ENCODE measurements at places on chromosomes 5 and 9.
A peak's percentile ranks its signal among the peaks of the same experiment; 100 is the strongest.

DNA sequence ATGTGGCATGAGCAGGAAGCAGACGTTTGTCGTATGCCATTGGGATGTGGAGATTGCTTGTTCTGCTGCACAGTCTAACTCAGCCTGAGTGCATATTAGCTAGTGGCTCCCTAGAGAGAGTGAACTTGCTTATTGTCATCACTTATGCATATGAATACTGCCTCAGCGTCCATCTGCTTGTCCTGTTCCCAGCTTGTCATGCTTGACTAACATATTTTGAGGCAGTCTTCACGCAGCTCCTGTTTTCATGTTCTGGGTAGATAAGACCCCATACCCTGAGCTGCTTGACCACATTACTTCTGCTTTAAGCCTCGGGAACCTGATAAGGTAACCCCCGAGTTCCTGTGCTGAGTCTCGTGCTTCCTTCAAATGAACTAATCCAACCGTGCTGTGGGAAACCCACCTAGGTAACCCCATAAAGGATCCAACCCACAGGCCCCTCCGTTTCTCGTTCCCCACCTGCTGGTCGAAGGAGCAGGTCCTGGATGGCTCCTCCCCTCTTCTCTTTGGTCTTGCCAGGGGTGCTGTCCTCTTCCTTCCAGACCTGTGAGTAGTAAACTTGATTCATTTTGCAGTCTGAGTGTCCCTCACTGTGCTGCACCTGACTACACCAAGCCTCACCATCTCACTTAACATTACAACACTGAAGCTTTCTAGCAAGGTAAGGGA is 25.0 kb downstream of the ANKRD33B start:
- DNase-seq = peak; percentile 46

DNA sequence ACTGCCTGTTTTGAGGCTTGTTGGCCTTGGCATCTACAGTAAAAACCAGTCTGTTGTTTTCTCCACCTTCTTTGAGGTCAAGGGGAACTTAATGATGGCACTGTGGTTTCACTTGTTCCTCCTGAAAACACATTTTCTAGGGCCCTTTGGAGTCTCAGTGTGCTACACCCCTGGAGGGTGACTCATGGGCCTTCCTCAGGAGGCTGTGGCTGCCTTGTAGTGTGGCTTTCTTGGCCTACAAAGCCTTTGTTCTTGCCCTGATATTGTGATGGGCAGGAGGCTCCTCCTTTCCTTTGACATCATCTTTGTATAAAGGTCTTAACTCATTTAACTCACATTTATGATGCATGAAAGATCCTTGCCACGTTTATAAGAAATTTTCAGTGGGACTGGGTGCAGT is 56.3 kb upstream of the GPBP1 start:
- no peak for DNase-seq

GRCh38 chr9:125484350-125485282 is 222.4 kb downstream of the MAPKAP1 start:
- DNase-seq = no peak

GRCh38 chr9:87991151-87991870 is 17.0 kb upstream of the CDK20 start:
- no peak for DNase-seq

DNA sequence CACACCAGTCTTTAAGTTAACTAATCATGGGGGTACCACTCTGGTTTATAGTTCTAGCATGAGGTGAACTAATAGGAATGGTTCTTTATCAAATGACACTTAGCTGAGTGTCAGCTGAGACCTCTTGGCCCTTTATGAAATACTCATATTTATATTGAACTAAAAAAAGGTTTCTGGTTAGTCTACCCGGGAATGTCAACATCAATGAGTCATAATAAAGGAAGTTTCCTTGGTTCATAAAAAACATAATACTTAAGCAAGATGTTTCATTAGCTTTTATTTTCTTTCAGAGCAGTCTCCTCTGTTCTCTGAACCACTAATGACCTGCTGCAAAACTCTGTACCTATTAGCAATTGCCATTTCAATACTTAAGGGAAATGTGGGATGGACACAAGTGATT is 13.7 kb downstream of the DAB2 start:
- no peak for DNase-seq

DNA sequence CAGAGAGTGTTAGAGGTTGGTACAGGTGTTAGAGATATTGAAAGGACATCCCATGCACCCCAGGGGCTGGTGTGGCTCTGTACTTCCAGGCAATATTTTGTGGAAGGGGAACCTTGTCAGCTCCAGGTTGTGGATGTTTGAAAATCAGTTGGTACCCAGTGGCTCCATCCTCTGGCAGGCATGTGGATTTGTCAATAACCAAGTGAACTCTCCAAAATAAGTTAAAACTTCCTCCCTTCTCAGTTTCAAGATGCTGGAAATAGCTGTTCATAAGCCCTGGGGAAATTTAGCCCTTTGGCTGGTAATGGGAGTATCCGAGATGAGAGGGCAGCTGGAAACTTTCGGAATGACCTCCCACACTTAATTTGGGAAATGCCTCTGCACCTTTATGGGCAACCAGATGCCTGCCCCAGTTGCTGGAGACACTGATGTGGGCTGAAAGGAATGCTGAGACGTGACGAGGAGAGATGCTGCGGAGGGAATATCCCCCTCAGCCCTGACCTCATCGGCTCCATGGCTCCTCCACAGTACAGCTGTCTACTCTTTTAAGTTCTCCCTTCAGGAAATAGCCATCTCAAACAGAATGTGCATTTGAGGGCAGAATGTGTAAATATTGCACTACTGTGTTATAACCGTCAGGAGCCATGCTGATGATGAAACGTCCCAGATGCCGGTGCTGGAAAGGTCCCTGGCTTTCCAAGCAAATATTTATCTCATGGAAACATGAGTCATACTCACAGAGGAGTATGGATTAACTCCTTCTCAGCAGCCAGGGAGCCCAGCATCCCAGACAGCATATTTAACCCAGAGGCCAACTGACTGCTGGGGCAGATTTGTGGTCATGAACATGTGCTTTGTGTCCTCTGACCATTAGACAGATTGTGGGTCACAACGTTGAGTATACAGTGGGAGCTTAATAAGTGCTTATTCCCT is 29.5 kb downstream of the TGFBI start:
- DNase-seq = no peak

- no peak for DNase-seq
These were observed 209.5 kb downstream of the MEF2C start for GRCh38 chr5:88673253-88674105.

DNA sequence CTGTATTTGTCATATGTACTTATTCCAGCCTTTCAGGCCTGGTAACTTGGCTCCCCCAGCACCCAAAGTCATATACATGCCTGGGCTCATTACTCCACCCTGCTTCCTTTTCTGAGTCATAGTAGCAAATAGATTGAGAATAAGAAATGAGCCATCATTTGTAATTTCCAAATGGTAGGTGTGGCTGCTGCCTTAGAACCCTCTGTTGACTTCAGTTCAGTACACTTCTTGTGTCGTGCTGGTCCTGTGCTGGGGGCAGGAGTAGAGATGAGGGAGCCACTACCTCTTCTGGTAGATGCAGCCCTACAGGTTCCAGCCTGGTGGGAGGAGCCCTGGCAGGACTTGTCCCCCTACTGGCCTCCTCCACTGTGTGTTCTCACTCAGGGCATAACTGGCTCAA is 11.1 kb downstream of the GM2A start:
- no peak for DNase-seq

DNA sequence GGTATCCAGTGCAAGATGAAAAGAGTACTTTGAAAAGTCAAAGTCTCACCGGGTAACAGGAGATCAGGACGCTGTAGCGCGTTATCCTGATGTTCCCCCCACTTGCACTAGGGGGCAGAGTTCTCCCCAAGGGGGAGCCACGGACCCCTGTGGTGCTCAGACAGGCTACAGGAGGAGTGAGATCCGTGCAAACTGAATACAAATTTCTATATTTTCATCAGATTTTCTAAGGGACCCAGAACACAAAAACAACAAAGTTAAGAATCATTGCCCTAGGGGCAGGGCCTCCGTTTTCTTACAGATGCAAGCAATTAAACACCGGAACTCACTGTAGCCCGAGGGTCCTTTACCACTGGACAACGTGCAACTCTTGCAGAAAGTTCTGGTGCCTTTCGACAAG is 2.0 kb downstream of the MYO10 start:
- DNase-seq = no peak

DNA sequence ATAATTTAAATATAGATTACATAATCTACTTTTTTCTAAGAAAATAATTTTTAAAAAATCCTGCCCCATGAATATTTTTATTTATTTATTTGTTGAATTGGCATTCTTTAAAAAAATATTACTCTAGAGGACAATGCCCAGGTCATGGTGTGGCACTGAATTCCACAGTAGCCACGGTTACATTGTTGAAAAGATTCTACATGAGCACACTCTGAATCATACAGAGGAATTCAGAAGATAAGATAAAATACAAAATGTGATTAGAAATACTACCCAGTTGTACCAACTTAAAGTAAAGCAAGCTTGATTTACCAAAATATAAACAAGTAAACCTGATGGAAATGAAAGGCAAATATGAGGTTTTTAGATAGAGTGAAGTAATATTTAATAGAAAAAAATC is 183.7 kb downstream of the HCN1 start:
- no peak for DNase-seq

DNA sequence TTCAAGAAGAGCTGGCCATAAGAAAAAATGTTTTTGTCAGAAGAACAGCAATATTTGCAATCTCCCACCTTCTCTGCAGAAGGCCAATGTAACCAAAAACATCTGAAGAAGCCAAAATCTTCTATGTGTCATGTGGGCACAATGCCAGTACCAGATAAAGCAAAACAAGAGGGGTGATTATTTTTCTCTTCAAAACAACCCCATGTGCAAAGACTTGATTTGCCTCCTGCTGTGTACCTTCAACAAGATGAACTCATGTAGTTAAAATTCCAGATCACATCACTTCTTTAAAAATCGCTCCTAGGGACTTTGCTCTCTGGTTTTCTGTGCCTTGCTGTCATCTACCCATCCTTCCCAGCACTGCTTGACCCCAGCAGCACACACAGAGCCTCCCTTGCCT is 134.0 kb upstream of the MAP3K1 start:
- no peak for DNase-seq

DNA sequence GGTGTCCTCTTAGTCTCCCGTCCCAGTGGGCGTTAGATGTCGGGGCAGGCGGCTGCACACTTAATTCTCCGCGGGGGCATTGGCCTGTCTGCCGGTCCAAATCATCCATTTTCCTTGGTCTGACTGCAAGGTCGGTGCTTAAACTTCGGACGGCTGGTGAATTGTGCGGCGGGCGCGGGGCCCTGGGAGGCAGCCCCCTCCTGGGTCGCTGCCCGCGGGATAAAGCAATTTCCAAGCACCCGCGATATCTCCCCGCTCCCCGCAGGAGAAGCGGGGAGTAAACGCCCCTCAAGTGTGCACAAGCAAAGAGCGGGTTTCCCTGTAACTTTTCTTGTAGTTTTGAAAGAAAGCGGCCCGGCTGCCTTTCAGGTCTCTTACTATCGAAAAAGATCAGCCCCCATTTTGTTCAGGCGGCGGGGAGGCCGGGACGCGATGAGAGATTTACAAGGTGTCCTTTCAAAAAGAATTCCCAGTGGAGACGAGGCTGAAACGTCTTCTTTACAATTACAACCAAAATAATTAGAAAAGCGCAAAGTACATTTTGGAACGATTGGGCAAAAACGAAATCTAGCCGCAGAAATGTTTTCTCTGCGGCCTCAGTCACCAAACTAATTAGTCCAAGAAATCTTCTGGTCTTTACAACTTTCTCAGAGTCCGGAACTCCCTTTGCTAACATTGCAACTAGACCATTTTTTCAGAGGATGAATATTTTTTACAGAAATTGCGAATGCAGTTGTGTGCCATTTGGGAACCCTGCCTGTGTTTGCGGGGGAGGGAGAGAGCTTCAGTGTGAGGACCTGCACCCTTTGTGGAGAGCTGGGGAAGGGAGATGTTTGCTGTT is 1.8 kb downstream of the IRX1 start:
- no peak for DNase-seq

DNA sequence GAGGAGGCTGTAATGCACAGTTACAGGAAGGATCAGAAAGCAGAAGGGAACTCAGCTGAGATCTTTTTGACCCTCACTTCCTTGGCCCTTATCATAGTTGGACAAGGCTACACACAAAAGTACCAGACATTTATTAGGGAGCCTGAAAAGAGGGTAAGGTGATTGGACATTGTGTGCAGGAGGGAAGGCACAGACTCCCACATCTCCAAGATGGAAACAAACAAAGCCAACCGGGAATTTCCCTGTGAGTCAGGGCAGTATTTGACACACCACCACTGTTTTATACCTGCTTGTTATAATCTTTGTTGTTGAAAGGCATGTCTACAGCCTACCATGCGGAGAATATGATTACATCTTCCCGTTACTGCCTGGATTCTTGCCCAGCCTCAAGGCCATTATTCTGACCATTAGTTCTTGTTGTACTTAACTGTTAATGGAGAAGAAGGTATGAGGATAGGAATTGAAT is 3.0 kb upstream of the CCNG1 start:
- DNase-seq = no peak

- DNase-seq = peak; percentile 21
These were observed 118.6 kb downstream of the RGS3 start for GRCh38 chr9:113581865-113582697.

DNA sequence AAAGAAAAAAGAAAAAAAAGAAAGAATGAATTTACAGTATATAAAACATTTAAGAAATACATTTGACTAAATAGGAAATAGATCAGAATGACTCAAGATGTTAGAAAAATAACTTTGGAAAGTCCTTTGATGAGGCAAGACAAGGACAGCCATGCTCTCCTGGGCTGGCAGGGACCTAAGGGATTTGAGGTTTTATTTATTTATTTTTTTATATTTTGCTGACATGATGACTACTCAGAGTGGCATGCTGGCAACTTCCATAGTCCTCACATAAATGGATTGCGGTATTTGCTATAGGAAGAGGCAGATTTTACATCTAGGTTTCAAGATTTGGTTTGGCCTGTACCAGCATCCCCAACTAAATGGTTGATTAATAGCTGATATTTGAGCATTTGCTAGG is 17.7 kb downstream of the SLC28A3 start:
- no peak for DNase-seq

- no peak for DNase-seq
These were observed 65.5 kb upstream of the PPP2R2B start for GRCh38 chr5:146944019-146944418.

GRCh38 chr5:173310218-173310769 is 17.9 kb downstream of the STC2 start:
- no peak for DNase-seq

- DNase-seq = no peak
These were observed 494 bp upstream of the CXXC5 start for GRCh38 chr5:139647506-139648204.

All from NCI-H524 treated with DMSO at 0.1 percent for 48 hours (cell line).